Kidney glomerular epithelial cell (primary cell): ENCODE measurements at places on chromosomes 2 and 18.

GRCh38 chr18:24567199-24567598 is 106.8 kb downstream of the HRH4 start:
- peak; percentile 21 for DNase-seq

GRCh38 chr2:14634489-14635390 is 2.2 kb downstream of the LRATD1 start:
- DNase-seq = peak; percentile 57

GRCh38 chr2:197137231-197137630 is 173.3 kb downstream of the ANKRD44 start:
- peak; percentile 12 for DNase-seq

DNA sequence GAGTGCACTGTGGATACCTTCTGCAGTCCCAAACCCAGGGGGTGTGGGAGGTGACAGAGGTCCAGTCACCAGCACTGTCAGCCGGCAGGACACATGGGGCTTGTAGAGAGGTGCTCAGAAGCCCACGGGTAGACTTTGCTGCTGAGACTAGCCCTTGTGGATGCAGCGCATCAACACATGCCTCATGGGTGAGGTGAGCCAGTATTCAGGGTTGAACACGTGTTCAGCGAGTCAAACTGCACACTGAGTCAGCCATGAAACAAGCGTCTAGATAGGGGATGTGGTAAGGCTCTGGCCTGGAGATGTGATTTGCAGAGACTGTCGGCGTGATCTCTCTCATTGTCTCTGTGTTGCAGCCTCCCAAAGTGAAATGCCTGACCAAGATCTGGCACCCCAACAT is 35.8 kb upstream of the SCLY start:
- DNase-seq = no peak

DNA sequence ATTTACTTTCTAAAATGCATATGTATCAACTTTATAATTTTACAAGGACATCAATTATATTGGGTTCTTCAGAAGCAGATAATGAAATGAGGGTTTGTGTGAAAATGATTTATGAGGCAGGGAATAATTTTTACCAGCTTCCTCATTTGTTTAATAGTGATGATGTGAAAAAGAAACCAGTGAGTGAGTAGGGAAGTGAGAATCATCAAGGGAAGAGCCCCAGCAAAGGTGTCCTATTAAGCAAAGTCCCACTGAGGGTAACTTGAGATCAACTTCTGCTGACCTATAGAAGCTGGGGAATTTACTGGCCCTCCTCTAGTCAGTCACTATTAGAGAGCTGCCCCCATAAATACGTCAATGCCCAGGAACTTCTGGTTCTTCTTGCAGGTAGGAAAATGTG is 266.8 kb upstream of the LYPD1 start:
- no peak for DNase-seq

GRCh38 chr2:15918761-15919356 is 21.5 kb upstream of the MYCN start:
- peak; percentile 13 for DNase-seq

DNA sequence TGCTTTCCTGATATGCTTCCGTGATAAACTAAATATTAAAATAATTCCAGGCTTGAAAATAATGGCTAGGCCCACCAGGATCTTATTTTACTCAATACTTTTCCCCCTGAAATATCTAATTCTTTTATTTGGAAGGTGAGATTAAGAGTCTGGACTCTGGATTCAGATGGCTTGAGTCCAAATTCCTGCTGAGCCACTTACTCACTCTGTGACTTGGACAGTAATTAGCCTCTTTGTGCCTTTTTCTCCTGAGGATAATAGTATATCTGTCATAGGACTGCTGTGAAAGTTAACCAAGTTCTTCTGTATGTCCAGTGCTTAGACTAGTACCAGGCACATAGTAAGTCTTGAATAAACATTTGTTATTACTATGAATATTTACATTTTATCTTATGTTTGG is 127.3 kb upstream of the ERBB4 start:
- no peak for DNase-seq

DNA sequence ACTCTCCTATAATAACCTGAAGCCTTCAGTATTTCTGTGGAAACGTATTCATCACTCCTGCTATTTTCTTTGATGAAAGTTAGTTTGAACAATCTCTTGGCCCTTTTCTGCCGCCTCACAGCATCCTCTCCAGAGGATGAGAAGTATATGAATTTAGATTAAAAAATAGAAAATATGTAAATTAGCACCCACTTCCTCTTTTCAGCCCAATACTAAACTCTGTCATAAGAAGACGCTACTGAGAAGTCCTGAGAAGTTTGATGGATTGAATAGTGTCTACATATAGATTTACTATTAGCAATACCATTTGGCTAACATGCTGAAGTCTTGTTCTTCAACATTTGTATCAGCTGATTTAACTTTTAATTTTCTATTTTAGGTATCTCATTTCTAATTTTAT is 526.4 kb upstream of the SPHKAP start:
- DNase-seq = no peak

DNA sequence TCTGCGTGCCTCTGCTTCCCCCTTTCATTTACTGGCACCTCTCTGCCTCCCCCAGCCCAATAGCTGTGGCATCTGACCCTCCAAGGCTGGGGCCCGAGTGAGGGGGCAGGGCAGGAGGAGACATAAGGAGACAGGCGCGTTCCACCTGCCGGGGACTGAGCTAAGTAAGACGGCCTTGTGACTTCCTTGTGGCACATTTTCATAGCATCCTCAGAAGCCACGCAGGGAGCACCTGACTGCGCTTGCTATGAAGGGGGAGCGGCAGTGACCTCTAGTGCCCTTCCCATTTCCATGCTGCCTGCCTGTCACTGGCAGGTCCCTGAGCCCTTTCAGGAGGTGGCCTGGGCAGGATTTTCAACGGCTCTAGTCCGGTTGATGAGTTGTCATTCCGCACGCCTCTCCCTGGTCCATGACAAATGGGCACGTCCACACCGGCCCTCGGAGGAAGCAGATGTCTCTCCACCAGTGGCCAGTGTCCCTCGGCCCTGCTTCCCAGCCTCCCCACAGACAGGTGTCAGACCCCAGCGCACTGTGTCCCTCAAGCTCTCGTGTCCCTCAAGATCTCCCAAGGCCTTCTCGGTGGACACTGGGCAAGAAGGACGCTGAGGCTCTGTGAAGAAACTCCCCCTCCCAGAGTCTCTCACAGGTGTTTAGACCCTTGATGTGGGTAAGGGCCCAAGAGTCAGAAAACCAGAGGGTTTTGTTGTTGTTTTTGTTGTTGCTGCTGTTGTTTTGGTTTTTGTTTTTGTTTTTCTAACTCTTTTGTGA is 42.7 kb downstream of the CYP26B1 start:
- no peak for DNase-seq
